Naive thymus-derived CD8-positive, alpha-beta T cell (primary cell): ENCODE measurements at places on chromosomes 5 and 9. TPM values are rescaled to one million over a fixed set of nuclear protein-coding genes. Genes with fewer than 3 reads are reported as not detected.

The WHRN gene
- total RNA-seq: 3.3 TPM

The FAM169A gene
- 26.1 TPM for total RNA-seq

The ORM2 gene
- total RNA-seq: not detected

DNA sequence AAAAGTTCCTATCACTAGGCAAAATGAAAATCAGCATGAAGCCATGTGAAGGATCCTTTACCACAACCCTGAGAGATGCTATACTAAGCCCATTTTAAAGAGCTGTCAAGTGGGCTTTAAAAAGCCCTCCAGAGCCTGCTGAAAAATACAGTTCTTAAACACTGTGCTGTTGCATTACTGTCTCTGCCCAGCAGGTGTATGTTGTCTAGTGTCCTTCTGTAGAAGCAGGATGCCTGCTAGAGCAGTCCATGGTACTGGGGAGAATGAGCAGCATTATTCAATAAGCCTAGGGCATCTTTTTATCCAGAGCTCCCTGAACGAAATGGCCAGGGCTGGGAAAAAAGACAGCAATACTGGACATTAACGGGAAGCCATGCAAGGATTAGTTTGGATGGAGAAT is 126.2 kb upstream of the PLCXD3 start:
- DNase-seq: no peak

- DNase-seq: no peak
These were observed 11.6 kb downstream of the ANKH start for GRCh38 chr5:14859980-14860379.

DNA sequence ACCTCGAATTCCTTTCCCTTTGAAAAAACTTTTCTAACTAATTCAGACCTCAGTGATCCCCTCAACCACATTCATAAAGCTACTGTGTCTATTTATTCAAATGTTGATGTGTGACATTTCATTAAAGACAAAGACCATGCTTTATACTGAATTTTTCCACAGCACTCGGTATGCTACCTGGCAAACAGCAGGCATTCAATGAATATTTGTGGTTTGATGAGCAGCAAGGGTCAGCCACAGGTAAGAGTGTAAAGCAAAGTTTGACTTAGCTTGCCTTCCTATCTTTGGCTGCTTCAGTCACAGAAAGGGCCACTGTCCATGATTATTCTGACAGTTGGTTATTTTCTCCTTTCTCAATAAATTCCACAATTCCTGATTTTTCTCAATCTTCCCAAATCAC is 5.1 kb upstream of the CDC42SE2 start:
- DNase-seq: no peak

DNA sequence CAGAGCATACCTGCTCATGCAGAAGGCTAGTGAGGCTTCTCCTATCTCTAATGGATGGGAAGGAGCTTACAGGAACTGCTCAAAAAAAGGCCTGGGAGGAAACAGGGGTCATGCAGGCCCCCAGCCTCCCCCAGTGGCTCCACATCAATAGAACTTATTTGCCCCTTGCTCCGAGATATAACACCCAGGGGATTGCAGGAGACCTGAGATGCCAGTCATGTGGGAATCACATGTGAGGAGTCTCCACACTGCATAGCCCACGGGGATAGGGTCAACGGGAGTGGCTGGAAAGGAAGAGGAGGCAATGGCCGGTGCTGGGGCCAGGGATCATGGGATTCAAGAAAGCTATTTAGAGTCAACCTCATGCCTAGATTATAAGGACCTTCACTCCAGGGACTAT is 76.2 kb downstream of the NRG2 start:
- no peak for DNase-seq

DNA sequence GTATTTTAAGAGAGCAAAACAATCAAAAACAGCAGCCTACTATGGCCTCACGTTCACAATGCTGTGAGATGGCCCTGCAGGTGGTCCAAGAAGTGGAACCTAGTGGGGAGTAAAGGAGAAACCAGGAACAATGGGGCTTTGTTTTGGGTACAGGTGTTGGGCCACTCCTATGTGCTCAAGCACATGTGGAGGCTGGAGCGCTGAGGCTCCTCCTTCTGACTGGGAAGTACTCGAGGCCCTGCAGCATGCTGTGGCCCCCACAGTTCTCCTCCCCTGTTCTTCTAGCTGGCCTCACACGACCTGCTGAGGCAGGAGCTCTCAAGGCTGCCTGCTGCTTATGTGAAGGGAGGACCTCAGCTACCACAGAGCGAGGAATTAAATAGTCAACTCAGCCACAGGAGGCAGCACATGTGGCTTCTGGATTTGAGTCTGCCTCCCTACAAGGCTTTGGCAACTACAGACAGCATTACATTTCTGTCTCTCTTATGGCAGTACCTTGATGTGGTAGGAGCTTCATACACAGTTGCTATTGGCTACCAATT is 482.3 kb downstream of the SPOCK1 start:
- DNase-seq: no peak

DNA sequence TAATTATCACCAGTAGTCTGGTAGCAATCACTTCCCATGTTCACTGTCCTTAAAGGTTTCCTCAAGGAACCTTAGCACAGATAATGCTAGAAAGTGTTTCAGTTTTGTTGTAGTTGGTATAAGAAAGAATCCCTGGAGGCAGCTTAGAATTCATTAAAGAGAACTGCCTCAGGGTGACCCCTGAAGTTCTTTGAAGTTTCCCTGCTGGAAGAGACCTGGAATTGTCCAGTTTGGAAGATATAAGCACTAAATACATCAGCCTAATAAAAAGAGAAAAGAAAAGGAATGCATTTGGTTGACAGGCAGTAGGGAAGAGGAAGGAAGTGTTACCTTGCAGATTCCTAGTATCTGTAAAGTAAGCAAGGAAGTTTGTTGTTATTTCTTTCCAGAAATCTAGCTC is 999.6 kb upstream of the DMAC1 start:
- DNase-seq: no peak

DNA sequence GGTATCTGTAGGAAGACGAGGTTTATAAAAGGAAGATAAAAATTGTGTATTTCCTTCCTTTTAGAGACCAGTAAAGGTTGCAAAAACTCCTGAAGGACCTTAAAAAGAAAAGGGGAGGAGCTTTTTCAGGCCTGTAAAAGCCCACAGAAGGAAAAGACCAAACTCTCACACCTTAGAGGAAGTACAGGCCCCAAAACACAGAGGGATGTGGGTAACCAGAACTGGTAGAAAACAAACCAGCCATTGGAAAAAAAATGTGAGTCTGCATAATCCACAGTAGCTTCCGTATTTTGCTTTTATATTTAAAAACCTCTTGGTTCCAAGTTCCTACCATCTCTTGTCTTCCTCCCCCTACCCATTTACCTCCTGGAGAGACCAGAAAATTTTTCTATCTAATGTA is 8.5 kb downstream of the GIN1 start:
- peak; percentile 69 for DNase-seq

DNA sequence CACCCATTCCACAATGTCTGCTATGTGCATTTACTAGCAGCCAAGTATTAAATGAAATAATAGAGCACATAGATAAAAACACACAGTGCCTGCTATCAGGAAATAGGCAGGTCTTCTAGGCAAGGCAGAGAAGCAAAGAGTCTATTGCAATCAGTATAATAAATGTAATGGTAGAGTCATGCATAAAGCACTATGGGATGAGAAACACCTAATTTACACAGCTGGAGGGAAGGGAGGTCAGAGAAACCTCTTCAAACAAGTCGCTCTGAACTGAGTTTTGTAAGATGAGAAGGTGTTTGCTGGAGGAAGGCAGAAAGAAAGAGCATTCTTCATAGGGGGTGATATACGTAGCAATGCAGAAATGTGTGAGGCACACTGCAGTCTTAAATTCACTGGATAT is 341.0 kb upstream of the DMAC1 start:
- no peak for DNase-seq

DNA sequence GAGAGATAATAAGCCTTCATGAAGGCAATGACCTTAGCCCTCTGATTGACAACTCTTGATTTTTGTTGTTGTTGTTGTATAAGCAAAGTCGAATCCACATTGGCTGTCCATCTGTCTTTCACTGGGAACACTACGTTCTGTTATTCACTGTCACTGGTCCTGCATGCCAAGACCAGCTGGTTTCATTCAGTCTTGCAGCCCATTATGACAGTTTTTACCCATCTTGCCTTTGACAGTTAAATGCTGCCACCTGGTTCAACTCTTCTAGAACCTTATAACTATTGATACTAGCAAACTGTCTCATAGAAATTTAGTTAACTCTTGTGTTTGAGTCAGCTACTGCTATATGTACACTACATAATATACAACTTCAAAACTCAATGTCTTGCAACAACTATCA is 382.3 kb upstream of the CDH10 start:
- DNase-seq: no peak

GRCh38 chr5:72523960-72524582 is 16.9 kb upstream of the ZNF366 start:
- DNase-seq: no peak

DNA sequence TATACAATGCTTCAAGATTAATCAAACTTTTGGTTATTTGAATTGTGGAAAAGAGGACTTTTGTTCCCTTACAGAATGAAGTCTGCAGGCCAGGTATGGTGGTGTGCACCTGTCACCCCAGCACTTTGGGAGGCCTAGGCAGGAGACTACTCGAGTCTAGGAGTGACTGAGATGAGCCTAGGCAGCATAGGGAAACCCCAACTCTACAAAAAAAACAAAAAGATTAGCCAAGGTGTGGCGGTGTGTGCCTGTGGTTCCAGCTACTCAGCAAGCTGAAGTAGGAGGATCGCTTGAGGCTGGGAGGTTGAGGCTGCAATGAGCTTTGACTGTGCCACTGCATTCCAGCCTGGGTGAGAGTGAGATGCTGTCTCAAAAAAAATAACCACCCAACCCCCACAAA is 9.3 kb downstream of the CCNH start:
- DNase-seq: no peak

- DNase-seq: no peak
These were observed 49.6 kb upstream of the OSMR start for GRCh38 chr5:38795986-38796741.

- no peak for DNase-seq
These were observed 553.8 kb upstream of the C9orf72 start for GRCh38 chr9:28127101-28127500.

DNA sequence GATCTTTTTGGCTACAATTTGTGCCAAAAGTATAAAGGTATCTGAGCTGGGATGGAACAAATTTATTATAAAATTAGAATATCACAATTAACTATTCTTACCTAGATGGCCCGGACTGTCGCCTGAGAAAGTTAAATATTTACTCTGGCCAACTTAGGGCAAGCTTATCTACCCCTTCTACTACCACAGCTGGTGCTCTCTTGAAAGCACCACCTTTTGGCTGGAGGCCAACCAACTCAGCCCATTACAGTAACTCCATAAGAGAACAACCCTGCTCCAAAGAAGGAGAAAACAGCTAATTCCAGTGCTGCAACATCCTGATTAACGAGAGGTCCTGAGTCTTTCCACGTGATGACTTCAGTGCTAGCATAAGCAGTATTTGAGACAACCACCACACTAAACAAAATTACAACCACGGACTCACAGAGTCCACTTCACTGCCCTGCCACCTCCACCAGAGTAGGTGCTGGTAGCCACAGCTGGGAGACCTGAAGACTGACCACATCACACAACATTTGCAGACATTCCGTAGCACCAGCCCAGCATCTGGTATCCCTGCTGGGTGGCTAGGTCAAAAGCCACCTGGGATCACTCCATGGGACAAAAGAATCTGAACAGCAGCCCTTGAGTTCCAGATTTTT is 43.2 kb downstream of the RGMB start:
- DNase-seq: no peak

GRCh38 chr9:13567833-13568232 is 288.3 kb upstream of the MPDZ start:
- DNase-seq: no peak

DNA sequence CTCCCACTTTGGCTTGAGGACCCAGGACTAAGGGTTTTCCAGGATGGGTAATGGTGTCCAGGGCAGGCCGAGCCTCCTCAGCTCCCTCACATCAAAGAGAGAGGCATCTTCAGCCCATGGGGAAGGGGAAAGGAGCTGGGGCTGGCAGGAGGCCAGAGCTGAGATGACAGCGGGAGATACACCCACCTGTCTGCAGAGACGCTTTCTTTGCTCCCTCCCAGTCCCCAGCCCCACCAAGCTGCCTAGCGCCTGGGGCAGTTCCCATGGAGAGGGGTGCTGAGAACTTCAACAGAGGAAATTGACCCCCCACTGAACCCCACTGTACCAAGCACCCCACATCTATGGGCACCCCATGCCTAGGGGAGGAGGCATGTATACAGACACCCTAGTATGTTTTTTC is 10.6 kb downstream of the PCDH1 start:
- DNase-seq: no peak

GRCh38 chr5:39076101-39076756 is 2.0 kb upstream of the RICTOR start:
- DNase-seq: no peak

DNA sequence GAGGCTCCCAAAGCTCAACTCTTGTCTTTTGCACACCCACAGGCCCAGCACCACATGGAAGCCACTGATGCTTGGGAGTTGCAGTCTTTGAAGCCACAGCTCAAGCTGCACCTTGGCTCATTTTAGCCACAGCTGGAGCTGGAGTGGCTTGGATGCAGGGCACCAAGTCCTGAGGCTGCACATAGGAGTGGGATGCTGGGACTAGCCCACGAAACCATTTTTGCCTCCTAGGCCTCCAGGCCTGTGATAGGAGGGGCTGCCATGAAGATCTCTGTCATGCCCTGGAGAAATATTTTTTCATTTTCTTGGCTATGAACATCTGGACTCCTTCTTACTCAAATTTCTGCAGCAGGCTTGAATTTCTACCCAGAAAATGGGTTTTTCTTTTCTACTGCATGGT is 438.5 kb upstream of the TNC start:
- DNase-seq: no peak

- no peak for DNase-seq
These were observed 88.7 kb downstream of the TRIO start for GRCh38 chr5:14231890-14232289.

GRCh38 chr5:133930061-133930812 is 38.2 kb downstream of the C5orf15 start:
- DNase-seq: peak; percentile 22

- DNase-seq: no peak
These were observed 66.0 kb downstream of the MAN2A1 start for GRCh38 chr5:109755761-109756160.

- no peak for DNase-seq
These were observed 50.9 kb downstream of the ZNF474 start for GRCh38 chr5:122180146-122180712.

DNA sequence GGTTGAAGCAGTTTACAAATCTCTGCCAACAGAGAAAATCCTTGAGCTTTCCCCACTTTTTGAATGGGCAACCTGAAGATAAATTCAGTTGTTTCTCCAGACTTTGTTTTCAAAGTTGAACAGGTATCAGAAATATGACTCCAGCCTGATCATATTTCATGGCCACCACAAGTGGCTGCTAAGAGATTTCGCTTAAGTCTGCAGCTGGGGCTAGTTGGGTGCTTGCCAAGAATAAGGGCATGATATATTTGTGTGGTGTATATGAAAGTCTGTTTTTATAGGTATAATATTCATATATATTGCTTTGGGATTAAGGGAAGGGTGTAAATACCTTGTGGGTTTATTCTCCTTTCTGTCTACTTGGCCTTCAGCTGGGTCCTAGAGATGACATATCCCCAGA is 168.4 kb upstream of the GDNF start:
- DNase-seq: no peak
